NCI-H1694 treated with DMSO at 0.1 percent for 48 hours (cell line): ENCODE measurements at places on chromosomes 3 and 15.

DNA sequence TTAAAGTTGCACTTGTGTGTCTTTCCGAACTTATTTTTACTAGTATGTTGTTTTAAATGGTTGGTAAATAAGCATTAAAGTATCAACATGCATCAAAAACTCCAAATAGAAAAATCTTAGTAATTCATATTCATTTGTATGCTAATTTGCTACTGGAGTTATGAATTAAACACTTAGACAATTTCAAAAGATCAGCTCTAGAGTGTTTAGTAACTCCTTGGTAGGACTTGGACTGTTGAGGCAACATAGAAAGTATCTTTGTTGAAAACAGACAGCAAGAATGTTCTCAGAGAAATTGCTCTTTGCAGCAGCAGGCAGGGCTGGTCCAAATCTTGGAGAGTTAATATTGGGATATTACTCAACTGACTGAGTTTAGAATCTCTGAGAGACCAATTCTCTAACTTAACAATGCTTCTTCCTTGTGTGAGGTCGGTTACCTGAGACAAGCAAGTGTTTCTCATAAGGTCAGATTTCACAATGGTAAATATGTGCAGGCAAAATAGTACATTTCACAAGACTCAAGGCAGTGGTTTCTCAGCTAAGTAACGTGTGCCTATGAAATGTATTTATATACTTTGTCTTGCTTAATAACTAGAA, 147.8 kb upstream of the IL12A start:
- no peak for DNase-seq

DNA sequence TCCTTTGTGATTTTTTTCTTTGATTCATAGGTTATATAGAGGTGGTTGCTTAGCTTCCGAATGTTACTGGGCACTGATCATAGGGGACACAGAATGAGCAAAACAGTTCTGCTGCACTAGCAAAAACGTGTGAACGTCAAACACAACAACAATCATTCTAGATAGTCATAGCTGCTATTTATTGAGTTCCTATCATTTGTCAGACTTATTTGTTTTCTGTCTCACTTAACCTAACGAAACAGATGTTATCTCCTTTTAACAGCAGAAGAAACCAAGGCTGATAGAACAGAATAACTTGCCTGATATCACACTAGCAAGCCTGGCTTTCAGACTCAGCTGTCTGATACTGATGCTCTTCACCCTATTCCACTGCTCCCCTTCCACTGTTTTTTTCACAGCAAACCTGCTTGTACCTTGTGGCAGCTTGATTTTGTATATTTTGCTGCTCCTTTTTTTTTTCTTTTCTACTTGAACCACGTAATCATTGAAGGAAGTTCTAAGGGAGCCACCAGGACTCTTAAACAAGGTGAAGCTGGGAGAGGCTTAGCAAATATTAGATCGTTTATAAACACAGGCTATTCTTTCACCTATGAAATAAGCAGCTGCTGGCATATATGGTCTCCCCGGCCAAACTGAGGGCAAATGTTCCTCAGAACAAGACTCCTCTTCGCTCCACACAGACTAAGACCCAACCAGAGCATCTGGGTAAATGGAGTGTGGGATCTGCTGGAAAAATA, 78.8 kb downstream of the MCF2L2 start:
- no peak for DNase-seq

- DNase-seq, result no peak
Observed at GRCh38 chr3:65576966-65577365, 461.8 kb downstream of the MAGI1 start.

- DNase-seq, result no peak
Observed at GRCh38 chr3:9508781-9509180, 44.8 kb downstream of the LHFPL4 start.

- no peak for DNase-seq
Observed at GRCh38 chr3:176584413-176585176, 612.7 kb downstream of the TBL1XR1 start.

- DNase-seq, result no peak
Observed at GRCh38 chr15:80070840-80071239, 11.4 kb downstream of the ZFAND6 start.

GRCh38 chr3:150074697-150075416, 104.2 kb upstream of the PFN2 start:
- no peak for DNase-seq

DNA sequence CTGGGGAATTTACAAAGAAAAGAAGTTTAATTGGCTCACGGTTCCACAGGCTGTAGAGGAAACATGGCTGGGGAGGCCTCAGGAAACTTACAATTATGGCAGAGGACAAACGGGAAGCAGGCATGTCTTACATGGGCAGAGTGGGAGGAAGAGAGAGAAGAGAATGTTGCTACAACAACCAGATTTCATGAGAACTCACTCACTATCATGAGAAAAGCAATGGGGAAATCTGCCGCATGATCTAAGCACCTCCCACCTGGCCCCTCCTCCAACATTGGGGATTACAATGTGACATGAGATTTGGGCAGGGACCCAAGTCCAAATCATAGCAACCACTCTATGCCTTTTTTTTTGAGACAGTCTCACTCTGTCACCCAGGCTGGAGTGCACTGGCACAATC, 28.8 kb downstream of the PCNP start:
- DNase-seq, result no peak

DNA sequence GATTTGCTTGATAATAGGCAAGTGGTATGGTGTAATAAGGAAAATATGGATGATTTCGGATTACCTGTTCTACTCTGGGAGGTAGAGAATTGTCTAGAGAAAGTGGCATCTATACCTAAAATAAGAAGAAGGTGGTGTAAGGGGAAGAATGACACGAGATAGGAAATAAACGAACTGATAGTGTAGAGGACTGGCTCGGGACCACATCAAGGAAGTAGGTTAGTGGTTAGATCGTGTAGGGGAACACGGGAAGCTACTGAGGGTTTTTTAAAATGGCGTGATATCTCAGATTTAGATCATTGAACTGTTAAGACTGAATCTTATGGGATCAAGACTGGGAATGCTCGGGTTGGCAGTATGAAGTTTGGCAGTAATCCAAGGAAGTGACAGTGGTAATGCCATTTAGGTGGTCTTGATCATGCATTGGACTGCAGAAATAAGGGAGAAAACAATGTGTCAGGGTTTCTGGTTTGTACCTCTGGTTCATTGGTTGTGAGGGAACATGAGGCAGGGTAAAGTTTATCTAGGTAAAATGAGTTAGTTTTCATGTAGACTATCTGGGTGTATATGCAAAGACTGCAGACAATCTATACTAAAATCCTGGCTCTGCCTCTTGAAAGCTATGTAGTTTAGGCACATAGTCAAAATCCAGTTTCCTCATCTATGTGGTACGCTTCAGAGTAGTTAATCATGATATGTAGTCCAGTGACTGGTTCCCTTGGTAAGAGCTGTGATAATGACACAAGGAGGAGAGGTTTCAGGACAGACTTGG, 7.4 kb downstream of the RPL14 start:
- DNase-seq, result no peak
